ENCODE measurements at places on chromosomes 1 and 21.

DNA sequence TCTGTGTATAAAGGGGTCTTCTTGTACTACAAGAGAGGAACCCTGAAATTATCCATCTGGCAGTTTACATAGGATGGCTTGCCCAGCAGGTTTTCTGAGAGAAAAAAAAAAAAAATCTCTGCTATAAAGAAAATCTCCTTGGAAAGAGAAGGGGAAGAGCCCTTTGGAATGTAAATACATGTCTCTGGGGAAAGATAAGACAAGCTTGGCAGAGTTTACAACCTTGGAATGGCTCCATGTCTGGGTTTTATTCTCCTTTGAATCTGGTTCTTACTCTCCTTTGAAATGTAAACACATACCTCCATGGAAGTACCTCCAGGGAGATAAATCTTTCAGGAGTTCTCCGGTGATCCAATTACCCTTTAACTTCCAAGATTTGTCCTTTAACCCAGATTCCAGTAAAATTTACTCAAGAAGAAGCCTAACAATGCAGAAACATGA, 45.1 kb upstream of the DNAH14 start:
- no peak for DNase-seq

- DNase-seq, result no peak
Observed at GRCh38 chr1:20358761-20359263, 68.1 kb downstream of the VWA5B1 start.

GRCh38 chr1:52601519-52601918, 652 bp upstream of the GPX7 start:
- no peak for DNase-seq

GRCh38 chr1:222592171-222592570, 2.4 kb upstream of the TAF1A start:
- no peak for DNase-seq

GRCh38 chr1:191206513-191207207, 729.0 kb upstream of the BRINP3 start:
- no peak for DNase-seq

GRCh38 chr21:41059871-41060270, 108.1 kb upstream of the BACE2 start:
- DNase-seq, result no peak

Measured in type B pancreatic cell (in vitro differentiated cells).